ENCODE measurements at places on chromosomes 11 and 22.
A peak's percentile ranks its signal among the peaks of the same experiment; 100 is the strongest.

DNA sequence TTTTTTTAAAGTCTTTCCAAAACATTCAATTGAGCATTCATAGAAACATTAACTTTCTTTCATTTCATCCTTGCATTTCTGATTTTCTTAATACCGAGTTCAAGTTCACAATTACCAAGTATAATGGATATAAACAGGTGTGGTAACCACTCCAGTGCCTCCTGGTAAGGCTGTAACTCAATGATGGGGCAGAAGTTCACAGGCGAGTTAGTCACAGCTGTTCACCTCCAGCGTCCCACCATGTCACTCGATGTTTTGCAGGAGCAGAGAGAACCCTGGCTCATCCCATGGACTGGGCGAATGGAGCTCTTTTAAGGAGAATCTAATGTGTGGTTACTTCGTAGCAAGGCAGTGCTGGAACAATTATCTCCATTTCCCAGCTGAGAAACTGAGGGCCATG lies 94.4 kb upstream of the ALX4 start:
- H3K4me3 ChIP-seq, result no peak overlapping the region
- no peaks in the 10 kb centered on the region for H3K36me3 ChIP-seq
- no peak for DNase-seq
- H3K4me1 ChIP-seq, result peaks cover 7% of the 10 kb centered on the region
- peaks cover 34% of the 10 kb centered on the region for H3K27me3 ChIP-seq
- no peak overlapping the region for H3K27ac ChIP-seq

- peaks cover 30% of the 10 kb centered on the region for H3K36me3 ChIP-seq
- peaks cover 36% of the 10 kb centered on the region for H3K4me1 ChIP-seq
- DNase-seq, result no peak
- H3K27ac ChIP-seq, result no peak overlapping the region
- H3K27me3 ChIP-seq, result no peaks in the 10 kb centered on the region
These were observed 11.3 kb downstream of the LSP1 start for GRCh38 chr11:1864231-1864630.

DNA sequence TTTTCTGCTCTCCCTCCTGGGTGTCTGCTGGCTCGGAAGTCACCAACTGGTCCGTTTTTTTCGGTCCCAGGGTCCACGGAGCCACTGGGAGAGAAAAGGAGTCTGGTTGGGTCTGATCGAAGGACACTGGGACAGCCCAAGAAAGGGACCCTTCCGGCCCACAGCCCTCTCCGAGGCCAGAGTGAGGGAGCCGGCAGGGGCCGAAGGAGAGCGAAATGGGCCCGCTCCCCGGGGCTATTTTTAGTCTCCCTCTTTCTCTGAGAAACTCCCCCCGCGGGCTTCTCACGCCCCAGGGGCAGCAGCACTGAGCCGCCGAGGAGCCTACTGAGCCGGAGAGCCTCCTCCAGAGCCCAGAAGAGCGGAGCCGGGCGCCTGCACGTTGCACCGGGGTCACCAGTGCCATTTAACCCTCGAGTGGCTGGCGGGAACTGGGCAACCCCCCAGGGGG lies 1.9 kb downstream of the ESAM start:
- H3K27ac ChIP-seq, result peak overlapping the region; percentile 84
- H3K4me1 ChIP-seq, result peaks cover 31% of the 10 kb centered on the region
- no peaks in the 10 kb centered on the region for H3K36me3 ChIP-seq
- no peaks in the 10 kb centered on the region for H3K27me3 ChIP-seq
- peak overlapping the region; percentile 73 for H3K4me3 ChIP-seq

GRCh38 chr22:32661296-32661695 lies 140.2 kb upstream of the TIMP3 start:
- no peak for DNase-seq
- no peak overlapping the region for H3K27ac ChIP-seq
- no peaks in the 10 kb centered on the region for H3K36me3 ChIP-seq
- H3K4me1 ChIP-seq, result no peaks in the 10 kb centered on the region
- H3K27me3 ChIP-seq, result peaks cover 25% of the 10 kb centered on the region

- H3K36me3 ChIP-seq, result peaks cover 16% of the 10 kb centered on the region
- H3K4me3 ChIP-seq, result no peak overlapping the region
- H3K4me1 ChIP-seq, result peaks cover 39% of the 10 kb centered on the region
These were observed 12.9 kb downstream of the USP28 start for GRCh38 chr11:113862435-113862834.

DNA sequence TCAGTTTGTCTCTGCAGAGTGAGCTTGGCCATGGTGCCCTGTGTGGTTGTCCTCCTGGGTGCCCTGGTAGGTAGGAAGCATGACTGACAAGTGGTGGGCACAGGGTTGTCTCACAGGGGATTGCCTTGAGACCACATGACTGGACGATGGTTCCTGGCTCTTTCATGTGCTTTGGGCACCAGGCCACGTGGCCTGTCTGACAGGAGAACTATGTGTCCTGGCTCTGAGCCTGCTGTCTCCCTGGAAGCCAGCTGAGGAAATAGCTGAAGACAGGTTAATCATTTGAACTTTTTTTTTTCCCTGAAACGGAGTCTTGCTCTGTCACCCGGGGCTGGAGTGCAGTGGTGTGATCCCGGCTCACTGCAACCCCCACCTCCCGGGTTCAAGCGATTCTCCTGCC lies 93.2 kb downstream of the LDLRAD3 start:
- H3K27ac ChIP-seq, result no peak overlapping the region
- H3K4me1 ChIP-seq, result no peaks in the 10 kb centered on the region
- no peaks in the 10 kb centered on the region for H3K27me3 ChIP-seq
- no peaks in the 10 kb centered on the region for H3K36me3 ChIP-seq
- DNase-seq, result no peak
- H3K4me3 ChIP-seq, result no peak overlapping the region
